ENCODE measurements at places on chromosomes 7 and 10. TPM values are rescaled to one million over a fixed set of nuclear protein-coding genes. Genes with fewer than 3 reads are reported as not detected.

Gene UPK3B
- total RNA-seq: 0.15 TPM

Gene HOXA9
- 0.67 TPM for total RNA-seq

Gene CASD1
- total RNA-seq: 15.7 TPM

Gene FAM24A
- total RNA-seq: not detected

Gene FERD3L
- total RNA-seq: not detected

Gene MARCHF5
- 12.3 TPM for total RNA-seq

Gene SLC18A3
- not detected for total RNA-seq

Gene KCND2
- total RNA-seq: under 0.01 TPM

Gene ZNF679
- total RNA-seq: not detected

Gene MSMB
- total RNA-seq: not detected

Gene SPDYE6
- not detected for total RNA-seq

Gene NUPR2
- not detected for total RNA-seq

Gene BCCIP
- total RNA-seq: 63.2 TPM

Gene CCL24
- 0.62 TPM for total RNA-seq

Gene EMX2
- total RNA-seq: 0.36 TPM

Gene OR6B1
- total RNA-seq: not detected

Gene CYP26C1
- total RNA-seq: under 0.01 TPM

Gene GJD4
- total RNA-seq: not detected

Gene CHST15
- total RNA-seq: 0.46 TPM

Gene LSM5
- 11.7 TPM for total RNA-seq

Gene OR13A1
- total RNA-seq: not detected

Gene RASA4B
- total RNA-seq: 1.4 TPM

Gene ERVW-1
- not detected for total RNA-seq

Gene OR2A7
- 1.4 TPM for total RNA-seq

Data from melanocyte of skin (primary cell).